ENCODE measurements at places on chromosomes 12 and 14.
A peak's percentile ranks its signal among the peaks of the same experiment; 100 is the strongest.

GRCh38 chr12:52903285-52903854, 1.5 kb downstream of the KRT8 start:
- peak; percentile 87 for DNase-seq

DNA sequence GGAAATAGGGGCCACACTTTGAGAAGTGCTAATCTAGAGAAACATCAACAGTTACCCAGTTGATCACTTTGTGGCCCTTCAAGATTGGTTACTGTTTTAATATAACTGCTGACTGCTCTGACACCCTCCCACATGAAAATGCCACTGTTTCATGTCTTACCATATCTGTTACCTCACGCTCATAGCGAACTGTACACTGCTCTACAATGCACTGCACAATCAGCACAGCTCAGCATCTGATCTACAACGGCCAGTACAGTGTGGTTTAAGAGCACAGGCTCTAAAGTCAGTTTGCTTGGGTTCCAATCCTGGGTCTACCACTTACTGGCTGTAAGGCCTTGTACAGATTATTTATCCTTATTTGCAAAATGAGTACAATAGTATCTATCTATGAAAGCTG, 39.1 kb downstream of the SPPL3 start:
- no peak for DNase-seq

GRCh38 chr12:95789126-95790032, 1.2 kb downstream of the NTN4 start:
- DNase-seq, result no peak

DNA sequence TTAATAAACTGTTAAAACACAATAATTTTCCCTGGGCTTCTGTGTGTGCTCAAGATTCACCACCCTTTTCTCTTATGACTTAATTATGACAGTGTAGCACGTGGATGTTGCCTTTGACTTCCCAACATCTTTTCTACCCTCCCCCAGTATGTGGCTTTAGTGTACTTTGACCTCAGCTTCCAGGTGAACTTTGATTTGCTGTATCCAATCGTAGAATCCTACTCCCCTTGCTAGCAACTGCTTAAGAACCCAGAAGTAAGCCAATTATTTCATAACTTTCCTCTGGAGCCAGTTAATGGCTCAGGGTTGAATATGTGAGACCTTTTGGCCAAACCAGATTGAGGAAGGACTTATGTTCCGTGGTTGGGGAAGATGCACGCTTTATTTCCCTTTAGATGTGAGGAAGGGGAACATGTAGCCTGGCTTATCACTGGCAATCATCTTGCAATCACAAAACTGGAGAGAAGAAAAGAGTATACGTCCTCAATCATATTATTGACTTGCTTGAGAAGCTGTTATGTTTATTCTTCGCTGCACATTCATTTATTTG, 259.6 kb upstream of the ATP2B1 start:
- no peak for DNase-seq

GRCh38 chr14:96246539-96246847, 9.5 kb upstream of the BDKRB1 start:
- no peak for DNase-seq

DNA sequence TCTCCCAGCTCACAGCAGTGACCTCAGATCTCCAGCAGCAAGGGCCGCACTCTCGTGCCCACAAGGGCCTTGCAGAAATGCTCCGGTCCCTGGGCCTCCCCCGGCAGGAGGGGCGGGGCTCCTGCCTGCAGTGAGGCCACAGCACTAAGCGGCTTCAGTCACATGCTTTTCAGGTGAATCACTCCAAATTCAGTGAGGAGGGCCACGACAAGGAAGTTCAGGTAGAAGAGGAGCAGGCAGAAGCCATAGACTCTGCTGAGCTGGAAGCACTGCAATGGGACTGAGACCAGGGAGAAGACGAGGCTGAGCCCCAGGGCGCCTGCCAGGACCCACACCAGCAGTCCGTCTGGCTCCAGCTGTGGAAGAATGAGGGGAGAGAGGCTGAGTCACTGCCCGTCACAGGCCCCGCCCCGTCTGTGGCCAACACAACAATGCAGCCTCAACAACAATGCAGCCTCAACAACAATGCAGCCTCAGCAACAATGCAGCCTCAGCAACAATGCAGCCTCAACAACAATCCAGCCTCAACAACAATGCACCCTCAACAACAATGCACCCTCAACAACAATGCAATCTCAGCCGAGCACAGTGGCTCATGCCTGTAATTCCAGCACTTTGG, 35.2 kb downstream of the SLC8B1 start:
- no peak for DNase-seq

DNA sequence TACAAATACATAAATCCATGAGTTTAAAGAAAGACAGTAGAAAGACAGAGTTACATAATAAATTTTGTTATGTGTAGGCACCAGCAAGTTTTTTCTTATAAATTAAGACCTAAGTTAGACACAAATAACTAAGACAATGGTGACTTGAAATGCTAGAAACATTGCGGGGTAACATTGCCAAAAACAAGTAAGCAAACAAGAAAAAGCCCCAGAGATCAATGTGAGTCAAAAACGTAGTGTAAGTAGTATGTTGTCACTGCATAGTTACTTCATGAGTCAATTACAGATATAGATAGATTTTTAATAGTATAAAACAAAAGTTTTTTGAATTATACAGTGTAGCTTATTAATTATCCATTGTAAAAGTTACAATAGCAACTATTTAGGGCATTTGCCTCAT, 83.4 kb downstream of the CNTN1 start:
- no peak for DNase-seq

- no peak for DNase-seq
Observed at GRCh38 chr14:104306450-104307040, 168.2 kb downstream of the KIF26A start.

DNA sequence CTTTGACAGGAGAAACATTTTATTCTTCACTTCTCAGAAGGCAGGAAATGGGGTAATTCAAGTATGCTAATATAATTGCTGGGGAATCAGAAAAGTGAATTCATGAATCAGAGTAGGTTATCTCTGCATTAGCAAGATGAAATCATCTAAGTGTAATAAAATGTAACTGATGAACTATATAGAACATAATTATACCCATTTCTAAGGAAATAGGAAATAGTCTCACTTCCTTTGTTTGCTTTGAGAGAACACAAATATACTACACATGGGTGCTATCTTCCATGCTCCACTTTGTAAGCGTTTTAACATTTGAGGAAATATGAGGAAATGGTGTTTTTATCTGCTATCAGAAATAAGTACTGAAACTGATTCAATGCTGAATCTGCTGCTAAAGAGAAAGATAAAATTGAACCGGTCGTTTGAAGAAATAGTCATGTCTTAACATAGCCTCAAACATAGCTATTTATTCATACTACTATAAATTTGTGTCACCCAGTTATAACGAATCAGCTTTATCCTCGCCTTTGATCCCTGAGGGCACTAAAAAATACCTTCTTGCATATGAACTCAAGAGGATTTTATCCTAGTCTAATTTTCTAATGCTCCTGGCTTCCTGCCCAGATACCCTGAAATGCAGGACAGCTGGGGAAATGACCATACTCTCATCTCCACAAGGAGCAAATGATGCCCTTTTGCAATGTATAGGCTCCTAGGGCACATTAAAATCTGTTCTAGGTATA, 696.0 kb downstream of the C12orf50 start:
- no peak for DNase-seq

GRCh38 chr14:34129927-34130552, 179.2 kb upstream of the EGLN3 start:
- no peak for DNase-seq

GRCh38 chr14:24054646-24055045, 2.8 kb downstream of the CARMIL3 start:
- DNase-seq, result no peak

DNA sequence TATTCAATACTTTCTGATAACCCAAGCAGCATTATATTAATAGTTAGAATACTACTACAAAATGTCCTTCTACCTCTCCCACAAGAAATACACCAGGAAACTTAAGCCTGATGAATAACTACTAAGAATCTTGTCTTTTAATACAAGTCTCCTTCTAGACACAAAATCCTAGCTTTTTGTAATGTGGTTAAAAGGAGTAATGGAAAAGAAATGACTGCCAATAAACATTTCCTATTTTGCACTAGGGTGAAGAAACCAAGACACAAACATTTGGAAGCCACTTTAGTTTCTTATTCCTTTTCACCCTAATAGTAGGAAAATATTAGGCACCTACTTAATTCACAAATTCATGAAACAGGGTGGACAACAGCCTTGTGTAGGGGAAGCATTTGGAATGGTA, 51.3 kb upstream of the TTC7B start:
- DNase-seq, result no peak

GRCh38 chr12:14771651-14772137, 31.6 kb downstream of the WBP11 start:
- DNase-seq, result no peak

- peak; percentile 38 for DNase-seq
Observed at GRCh38 chr14:70052990-70053389, 135.8 kb downstream of the SLC8A3 start.

- no peak for DNase-seq
Observed at GRCh38 chr14:51481643-51482042, 170.1 kb upstream of the FRMD6 start.

All from right renal pelvis (tissue), 4 donors.